NAMALWA (cell line): ENCODE measurements at places on chromosomes 1 and 21.

DNA sequence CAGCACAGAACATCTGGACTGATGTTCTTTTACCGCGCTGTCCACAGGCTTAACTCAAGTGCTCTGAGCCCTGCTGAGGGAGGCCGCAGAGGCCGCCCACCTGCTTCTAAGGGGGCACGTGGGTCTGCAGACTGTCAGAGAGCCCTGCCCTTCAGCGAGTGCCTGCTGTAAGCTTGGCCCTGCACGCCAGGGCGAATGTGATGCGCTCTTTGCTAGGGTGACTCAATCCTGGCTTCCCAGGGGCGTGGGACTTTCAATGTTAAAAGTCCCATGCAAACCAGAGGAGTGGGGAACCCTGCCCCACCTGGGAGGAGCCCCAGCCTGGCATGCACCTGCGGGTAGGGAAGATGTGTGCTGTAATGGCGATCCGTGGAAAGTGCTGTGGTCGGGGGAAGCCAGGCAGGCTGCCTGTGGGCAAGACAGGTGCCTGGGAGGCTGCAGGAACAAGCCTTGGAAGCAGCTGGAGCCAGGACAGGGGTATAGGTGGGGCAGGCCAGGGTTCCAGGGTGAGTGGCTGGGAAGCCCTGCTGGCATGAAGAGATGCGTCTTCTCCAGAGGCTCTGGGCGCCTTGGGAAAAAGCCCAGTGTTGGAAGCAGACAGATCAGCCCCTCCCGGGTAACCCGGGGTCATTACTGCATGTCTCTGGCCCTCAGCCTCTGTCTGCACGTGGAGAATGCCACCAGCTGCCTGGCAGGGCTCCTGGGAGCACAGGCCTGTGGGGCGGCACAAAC, 594 bp upstream of the PANK4 start:
- peak; percentile 89 for DNase-seq

DNA sequence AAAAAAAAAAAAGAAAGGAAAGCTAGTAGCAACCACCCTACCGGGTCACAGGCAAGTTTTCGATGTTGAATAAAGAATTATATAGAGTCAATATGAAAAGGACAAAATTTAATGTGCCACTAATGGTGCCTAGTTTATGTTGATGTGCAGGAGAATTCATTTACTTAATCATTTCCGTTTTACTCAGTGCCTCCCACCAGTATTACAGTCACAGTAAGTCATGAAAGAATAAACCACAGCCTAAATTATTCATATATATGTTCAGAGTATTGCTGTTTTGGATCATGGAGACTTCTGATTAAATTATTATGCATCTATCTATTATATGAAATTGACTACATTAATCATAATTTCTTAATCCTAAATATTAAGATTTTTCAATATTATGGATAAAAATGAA, 35.3 kb downstream of the FNBP1L start:
- DNase-seq: no peak

- DNase-seq: no peak
These were observed 205.3 kb downstream of the FGGY start for GRCh38 chr1:59502009-59502691.

- no peak for DNase-seq
These were observed 16.3 kb downstream of the DPYD start for GRCh38 chr1:97904534-97904933.

GRCh38 chr1:21278208-21278859, 11.9 kb downstream of the ECE1 start:
- no peak for DNase-seq

DNA sequence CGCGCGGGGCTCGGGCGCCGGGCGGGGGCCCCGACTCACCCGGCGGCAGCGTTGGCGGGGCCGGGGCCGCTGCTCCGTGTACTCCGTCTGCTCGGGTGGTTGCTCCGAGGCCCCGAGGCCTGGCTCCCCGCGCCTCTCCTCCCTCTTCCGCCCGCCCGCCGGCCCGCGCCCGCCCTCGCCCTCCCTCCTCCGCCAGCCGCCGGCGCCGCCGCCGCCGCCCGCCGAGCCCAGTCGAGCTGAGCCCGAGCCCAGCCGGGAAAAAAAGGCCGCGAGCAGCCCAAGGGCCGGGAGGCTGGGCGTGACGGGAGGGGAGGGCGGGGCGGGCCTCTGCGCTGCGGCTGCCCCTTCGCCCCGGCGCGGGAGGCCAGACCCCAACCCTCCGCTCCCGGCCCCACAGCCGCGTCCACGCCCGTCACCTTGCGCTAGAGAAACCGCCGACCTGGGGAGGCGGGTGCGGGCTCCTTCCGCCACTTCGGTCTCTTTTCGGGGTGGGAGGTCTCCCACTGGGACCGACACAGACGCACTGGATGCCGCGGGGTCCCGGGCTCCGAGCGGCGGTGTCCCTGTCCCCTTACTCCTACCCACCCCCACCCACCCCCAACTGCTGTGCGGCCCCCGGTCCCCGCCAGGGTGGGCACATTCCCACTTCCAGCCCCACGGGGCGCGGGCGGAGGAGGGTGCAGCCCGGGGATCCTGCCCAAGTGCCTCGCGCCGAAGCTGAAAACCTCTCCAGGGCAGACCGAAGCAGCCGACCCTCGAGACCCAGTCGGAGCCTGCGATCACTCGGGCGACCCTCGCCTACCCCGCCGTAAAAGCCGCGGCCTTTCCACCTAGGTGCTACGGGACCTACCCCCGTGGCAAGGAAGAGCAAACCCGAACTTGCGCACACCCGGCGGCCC, at the start of gene CERS2:
Gene CERS2 (minus strand): TSS at position 256 of the 899 bp plus-strand sequence. CDS start 5,745 bp downstream, outside the sequence.
- DNase-seq: peak; percentile 83

- DNase-seq: no peak
These were observed 43.4 kb downstream of the SLC45A1 start for GRCh38 chr1:8361198-8361849.

- DNase-seq: peak; percentile 51
These were observed 62.9 kb upstream of the TMPRSS2 start for GRCh38 chr21:41570791-41571355.

DNA sequence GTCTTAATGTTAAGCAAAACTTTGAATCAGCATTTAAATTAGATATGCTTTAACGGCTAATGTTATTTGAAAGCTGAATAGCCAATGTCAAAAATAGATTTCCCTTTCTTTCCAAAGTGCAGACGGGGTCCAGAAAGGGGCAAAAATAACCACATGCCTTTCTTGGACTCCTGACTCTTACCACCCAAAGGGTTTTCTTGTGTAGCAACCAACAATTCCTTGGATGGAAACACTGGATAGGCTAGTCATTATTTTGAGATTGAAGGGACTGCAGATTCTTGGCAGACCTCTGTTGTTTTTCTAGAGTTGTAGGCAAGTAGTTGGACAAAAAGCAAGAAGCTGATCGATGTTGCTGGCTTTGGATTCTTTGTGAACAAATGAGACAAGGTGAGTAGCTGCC, 107.0 kb downstream of the MRPS6 start:
- DNase-seq: no peak

DNA sequence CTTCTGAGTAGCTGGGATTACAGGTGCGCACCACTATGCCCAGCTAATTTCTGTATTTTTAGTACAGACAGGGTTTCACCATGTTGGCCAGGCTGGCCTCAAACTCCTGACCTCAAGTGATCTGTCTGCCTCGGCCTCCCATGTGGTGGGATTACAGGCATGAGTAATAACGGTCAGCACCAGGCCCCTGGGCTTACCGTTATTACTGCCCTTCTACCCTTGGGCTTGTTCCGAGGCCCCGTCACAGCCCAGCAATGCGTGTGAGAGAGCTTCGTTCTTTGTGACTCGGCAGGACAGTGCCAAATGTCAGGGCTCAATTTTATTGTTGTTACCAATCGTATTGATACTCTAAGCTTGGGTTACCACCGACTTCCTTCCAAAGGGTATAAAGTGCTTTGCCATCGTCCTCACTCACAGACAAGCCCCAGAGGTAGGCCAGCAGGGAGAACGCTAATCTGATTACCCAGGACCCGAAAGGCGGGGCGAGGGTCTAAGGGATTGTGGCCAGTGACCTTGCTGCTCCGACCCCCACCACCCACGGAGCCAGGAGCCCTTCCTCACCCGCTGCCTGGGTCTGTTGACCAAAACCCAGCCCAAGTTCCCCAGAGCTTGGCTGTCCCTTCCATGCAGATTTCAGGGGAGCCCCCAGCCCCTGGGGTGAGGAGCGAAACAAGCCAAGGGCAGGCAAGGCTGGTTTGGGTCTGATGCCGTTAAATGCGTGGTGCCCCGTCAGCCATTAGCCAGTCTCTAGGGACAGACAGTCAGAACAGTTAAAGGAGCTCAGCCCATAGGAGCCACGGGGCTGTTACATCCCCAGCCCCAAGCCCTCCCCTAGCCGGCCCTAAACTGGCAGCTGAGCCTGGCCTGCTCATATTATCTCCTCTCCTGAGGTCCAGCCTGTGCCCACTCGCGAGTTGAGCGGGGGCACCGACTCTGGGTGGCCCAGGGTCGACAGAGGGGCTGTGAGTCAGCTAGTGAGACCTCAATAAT, 54.9 kb upstream of the CASZ1 start:
- no peak for DNase-seq

DNA sequence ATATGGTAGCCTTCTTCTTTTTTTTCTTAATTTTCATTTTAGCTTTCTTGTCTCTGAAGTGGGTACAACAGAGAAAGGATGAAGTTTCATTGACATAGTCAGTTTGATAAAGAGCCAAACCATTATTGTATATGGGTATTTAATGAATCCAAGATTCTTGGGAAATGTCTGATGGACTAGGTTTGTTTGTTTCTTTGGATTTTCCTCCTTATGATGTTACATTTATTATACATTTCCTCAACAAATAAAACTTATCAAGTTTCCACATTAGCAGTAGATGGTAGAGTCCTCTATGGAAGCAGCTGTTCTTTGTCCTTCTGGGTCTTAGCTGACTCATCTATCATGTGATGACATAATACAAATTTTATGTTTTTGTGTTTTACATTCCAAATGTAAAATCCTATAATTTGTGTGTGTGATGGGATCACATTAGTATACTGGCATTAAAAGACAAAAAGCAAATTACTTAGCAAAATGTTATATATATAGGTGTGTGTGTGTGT, 6.0 kb downstream of the COL24A1 start:
- DNase-seq: no peak

GRCh38 chr1:162629651-162630050, 2.6 kb upstream of the DDR2 start:
- no peak for DNase-seq
